Right forelimb (tissue), 1 donor: ENCODE measurements at places on chromosomes 5 and 9.
A peak's percentile ranks its signal among the peaks of the same experiment; 100 is the strongest.

DNA sequence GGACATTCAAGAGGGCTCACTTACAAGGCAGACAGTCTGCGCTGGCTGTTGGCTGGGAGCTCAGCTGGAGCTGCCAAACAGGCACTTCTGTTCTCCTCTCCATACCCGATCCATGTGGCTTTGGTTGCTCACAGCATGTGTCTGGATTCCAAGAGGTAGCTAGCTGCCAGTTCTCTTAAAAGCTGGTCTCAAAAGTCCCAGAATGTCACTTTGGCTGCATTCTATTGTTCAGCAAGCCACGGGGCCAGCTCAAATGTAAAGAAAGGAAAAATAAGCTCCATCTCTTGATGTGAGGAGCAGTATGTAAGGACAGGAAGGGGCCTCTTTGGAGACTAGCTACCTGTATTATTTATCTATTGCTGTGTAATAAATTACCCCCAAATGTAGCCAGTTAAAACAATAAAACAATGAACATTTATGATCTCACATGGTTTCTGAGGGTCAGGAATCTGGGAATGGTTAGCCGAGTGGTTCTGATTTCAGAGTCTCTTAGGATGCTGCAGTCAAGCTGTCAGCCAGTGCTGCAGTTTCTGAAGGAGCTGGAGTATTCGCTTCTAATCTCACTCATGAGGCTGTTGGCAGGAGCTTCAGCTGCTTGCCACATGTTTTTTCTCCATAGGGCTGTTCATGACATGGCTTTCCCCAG, 112.7 kb upstream of the CLINT1 start:
- DNase-seq: peak; percentile 71

GRCh38 chr5:172144931-172145869, 42.8 kb downstream of the STK10 start:
- no peak for DNase-seq

DNA sequence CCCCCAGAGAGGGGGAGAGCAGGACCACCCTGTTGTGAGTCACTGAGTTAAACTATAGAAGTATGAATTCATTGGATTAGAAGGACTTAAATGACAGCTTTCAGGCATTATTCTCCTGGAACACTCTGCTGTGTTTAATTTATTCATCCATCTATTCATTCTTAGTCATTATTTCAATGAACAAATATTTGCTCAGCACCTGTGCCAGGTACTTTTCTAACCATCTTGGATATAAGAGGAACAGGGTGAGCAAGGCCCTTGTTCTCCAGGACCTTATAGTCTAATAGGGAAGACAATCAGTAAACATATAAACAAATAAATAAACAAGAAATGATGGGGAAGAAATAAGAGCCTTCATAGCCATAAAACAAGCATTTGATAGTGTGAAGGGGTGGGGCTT, 483.9 kb upstream of the BRINP1 start:
- DNase-seq: no peak

DNA sequence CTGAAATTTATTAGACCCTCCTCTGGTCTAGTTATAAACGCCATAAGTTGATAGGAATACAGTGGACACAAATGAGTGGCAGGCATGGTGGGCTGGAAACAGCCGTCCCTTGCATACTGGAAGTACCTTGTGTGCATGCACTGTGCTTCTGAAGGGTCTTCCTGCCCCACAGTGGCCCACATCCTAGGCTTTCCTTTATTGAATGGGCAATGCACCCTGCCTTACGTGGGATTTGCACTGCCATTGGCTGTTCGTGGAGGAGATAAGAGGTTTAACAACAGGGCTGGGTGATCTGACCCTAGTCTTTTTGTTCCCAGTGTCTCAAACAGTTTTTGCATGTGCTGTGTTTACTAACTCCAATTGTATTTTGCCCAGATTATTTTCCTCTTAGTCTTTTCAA, 480.8 kb downstream of the GADD45G start:
- DNase-seq: no peak

- DNase-seq: no peak
These were observed 191.1 kb downstream of the MAT2B start for GRCh38 chr5:163696579-163696887.

- DNase-seq: no peak
These were observed 41.5 kb upstream of the EGFL7 start for GRCh38 chr9:136621019-136621733.

DNA sequence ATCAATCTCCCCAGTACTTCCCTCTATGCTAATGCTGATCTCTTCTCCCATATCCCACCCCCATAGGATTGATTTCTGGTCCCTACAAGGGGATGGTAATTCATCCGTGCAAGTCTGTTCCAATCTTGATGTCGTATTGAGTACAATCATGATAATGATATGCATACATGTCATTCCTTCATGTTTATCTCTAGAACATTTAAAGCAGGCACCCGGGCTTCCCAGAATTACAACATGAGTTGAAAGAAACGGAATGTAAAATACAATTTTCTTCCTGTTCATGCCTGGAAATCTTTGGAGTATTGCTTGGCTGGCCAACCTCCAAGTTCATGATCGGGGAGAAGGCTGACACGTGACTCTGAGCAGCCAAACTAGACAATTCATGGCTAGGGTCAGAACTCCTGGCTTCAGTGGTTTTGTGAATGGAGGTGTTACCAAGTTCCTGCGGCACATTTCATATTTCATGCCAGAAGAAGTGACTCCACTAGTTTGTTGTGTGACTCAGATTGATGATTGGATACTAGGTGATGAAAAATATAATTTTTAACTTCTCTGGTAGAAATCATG, 66.6 kb downstream of the C9orf152 start:
- no peak for DNase-seq
